ENCODE measurements at places on chromosomes 11 and 22. TPM values are rescaled to one million over a fixed set of nuclear protein-coding genes. Genes with fewer than 3 reads are reported as not detected.

The FGF19 gene
- total RNA-seq: not detected

The PGR gene
- total RNA-seq: under 0.01 TPM

The IGSF9B gene
- total RNA-seq: not detected

The MS4A10 gene
- total RNA-seq: not detected

The ASCC2 gene
- total RNA-seq: 16.4 TPM

The MUC5AC gene
- total RNA-seq: not detected

The PNPLA5 gene
- not detected for total RNA-seq

The RTN4R gene
- total RNA-seq: 1.3 TPM

The USP2 gene
- 0.26 TPM for total RNA-seq

The OTOG gene
- not detected for total RNA-seq

The TRIM21 gene
- 24.8 TPM for total RNA-seq

The EFCAB6 gene
- total RNA-seq: 0.22 TPM

The ARVCF gene
- total RNA-seq: 46.5 TPM

The GDPD4 gene
- total RNA-seq: not detected

The ADM2 gene
- 0.09 TPM for total RNA-seq

The SYCE3 gene
- not detected for total RNA-seq

The NF2 gene
- 34.0 TPM for total RNA-seq

The PARVG gene
- total RNA-seq: 0.11 TPM
